Foreskin keratinocyte (primary cell): ENCODE measurements at places on chromosomes 13 and 19. TPM values are rescaled to one million over a fixed set of nuclear protein-coding genes. Genes with fewer than 3 reads are reported as not detected.

The SMIM24 gene
- total RNA-seq = not detected in 2 replicates

The ZNF814 gene
- 11.1 and 12.8 TPM in 2 replicates for total RNA-seq

The CEACAM16 gene
- not detected in 2 replicates for total RNA-seq

The KL gene
- not detected in 2 replicates for total RNA-seq

The LRRC4B gene
- not detected in 2 replicates for total RNA-seq

GRCh38 chr19:3080286-3080685 is 13.9 kb upstream of the GNA11 start:
- no peak for DNase-seq

- DNase-seq = no peak
Observed at GRCh38 chr19:30920222-30920621, 429.0 kb downstream of the TSHZ3 start.

DNA sequence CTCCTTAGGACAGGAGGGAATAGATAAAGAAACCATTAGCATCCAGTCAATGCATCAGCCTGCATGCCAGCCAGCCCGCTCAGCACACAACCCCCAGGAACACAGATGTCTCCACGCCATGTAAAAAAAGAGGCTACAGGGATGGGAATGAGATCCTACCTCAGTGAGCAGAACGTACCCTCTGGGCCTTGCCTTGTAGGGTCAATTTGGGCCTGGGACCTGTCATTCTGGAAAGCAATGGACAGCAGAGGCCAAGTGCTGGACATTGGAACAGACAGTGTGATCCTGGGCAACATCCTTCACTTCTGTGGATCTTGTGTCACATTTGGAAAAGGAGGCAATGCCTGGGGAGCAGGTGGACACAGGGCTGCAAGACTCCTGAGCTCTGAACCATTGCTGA is 26.0 kb downstream of the VSTM2B start:
- DNase-seq = no peak

GRCh38 chr19:44581288-44581687 is 32.1 kb upstream of the IGSF23 start:
- no peak for DNase-seq

GRCh38 chr19:33720155-33720493 is 76.5 kb upstream of the KCTD15 start:
- DNase-seq = no peak

DNA sequence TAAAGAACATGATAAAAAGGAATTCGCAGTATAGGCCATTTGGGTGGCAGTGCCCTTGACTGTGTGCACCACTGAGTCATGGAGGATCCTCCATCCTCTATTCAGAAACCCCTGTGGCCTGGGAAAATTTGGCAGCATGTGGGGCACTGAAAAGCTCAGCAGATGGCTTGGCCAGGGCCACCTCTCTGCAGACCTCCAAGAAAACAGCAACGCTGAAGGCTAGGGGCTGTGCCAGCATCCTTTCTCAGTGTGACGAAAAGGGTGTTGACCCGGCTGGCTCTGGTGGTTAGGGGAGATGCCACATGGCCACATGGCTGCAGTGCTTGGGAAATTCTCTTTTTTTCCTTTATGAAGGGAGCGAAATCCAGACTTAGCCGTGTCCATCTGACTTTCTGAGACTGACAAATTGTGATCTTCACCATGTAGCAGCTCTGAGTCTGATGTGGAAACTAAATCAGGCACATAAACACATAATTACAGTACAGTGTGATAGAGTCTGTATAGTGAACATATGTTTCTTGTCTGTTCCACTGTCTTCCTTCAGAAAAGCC is 178.0 kb downstream of the KCTD12 start:
- no peak for DNase-seq

DNA sequence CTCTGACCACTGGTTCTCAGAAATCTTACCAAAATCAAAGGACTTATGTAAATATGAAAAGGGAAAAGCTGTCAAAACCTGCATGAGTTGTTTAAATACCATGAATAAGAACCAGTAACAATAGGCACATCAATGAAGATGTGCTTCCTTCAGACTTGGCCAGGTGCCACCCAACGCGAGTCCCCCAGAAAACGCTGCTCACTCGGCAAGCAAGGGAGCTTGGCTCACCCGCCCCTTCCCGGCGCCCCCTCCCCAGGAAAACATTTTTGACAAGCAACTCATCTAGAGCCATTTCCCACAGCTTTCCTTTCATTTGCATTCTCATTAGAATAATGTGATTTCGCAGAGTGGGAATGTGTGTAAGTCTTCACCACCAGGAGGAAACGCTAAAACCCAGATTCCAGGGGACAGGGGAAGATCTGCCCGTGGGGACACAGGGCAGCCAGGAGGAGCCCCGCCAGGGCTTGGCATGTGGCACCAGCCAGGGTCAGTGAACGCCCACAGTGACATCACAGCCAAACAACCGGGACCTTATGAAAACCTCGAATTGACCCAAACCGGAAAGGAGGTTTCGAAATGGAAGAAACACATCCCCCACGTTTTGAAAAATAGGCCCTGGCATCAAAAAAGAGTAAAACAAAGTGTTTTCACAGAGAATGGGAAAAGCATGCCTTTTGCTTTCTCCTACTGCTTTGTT is 366.2 kb upstream of the TSHZ3 start:
- DNase-seq = no peak

DNA sequence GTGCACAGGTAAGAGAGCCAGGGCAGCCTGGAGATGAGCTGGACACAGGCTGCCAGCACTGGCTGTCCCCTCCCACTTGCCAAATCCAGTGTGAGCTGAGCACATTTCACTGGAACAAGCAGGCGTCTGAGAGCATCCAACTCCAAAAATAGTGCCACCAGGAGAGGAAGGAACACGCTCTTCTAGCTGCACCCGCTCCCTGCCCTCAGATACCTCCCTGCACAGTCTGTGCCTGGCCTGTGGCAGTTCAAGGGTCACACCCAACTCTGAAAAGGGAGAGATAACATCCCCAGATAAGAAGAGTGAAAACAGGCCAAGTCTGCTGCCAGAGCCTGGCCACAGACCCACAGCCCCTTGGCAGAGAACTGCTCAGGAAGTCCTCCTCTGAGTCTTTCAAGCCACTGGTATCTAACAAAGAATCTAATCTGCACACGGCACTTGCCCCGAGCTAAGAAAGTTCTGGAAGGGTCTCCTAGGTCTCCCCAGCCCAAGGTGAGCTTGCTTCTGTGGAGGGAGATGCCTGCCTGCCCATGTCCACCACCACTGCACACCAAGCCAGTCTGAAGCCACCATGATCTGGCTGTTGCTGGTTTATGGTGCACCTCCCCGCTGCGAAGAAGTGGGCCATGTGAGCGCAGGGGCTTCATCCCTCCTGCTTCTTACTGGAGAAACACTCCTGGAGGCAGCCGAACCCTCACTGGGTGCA is 14.7 kb downstream of the ELL start:
- no peak for DNase-seq

- no peak for DNase-seq
Observed at GRCh38 chr19:4115050-4115817, 8.7 kb downstream of the MAP2K2 start.

GRCh38 chr19:39738814-39739213 is 985 bp upstream of the CLC start:
- no peak for DNase-seq

- no peak for DNase-seq
Observed at GRCh38 chr19:19115954-19116353, 22.3 kb downstream of the TMEM161A start.

GRCh38 chr19:570251-570686 is 2.1 kb upstream of the BSG start:
- DNase-seq = no peak

GRCh38 chr19:16951529-16951928 is 62.7 kb downstream of the F2RL3 start:
- DNase-seq = peak; percentile 53

DNA sequence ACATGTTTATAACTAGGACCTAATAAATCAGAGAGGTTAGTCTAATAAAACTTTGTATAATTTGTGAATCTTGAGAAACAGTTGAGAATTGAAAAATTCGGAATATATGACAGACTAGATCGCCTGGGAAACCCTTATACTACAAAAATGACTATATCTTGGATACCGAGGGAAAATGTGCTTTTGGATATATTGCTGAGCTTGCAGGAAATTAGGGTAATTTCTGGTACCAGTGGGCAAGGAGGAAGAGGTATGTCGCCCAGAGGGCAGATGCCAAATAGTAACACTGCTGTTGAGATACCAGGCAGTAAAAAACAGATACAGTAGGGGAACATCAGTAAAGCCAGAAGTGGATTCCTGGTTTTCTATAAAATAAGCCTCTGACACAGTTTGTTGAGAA is 17.3 kb downstream of the MPHOSPH8 start:
- DNase-seq = no peak

DNA sequence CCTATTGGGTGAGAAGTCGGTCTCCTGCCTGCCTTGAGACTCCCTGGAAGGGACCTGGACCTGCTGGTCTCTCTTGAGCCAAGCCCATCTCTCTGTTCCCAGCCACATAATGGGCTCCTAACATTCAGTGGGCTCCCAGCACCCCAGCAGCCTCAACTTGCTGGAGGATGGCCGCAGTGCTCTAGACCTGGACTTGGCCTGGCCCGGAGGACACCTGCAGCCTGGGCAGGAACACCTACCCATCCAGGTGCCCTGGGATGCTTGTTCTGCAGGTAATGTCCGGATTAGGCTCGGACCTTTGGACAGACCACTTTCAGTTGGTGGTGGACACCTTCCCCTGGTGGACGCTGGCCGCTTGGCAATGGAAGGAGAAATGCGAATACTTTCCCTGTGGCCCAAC is 214.6 kb downstream of the URI1 start:
- no peak for DNase-seq

- peak; percentile 77 for DNase-seq
Observed at GRCh38 chr19:52690369-52691214, 44.3 kb downstream of the ZNF611 start.
